ENCODE measurements at places on chromosomes 7 and 10.

DNA sequence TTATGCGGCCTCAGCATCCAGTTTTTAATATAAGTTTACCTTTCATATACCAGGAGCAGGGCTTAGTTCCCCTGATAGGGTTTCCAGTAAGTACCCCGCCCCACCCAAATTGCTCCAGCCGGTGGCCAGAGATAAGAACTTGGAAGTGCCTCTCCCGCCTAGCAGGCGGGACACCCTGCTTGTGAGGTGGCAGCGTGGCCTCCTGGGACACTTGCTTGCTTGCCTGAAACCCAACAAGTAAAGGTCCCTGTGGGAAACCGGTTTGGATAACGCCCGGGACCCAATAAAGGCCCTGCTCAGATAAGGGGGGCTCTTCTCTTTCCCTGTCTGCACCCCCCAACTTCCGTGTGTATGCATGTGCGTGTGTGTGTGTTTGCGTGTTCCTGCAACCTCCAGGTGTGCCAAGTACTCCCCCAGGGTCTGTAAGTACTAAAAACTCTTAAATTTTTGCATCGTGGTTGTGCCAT lies 154.3 kb downstream of the ARHGAP21 start:
- no peak for DNase-seq

DNA sequence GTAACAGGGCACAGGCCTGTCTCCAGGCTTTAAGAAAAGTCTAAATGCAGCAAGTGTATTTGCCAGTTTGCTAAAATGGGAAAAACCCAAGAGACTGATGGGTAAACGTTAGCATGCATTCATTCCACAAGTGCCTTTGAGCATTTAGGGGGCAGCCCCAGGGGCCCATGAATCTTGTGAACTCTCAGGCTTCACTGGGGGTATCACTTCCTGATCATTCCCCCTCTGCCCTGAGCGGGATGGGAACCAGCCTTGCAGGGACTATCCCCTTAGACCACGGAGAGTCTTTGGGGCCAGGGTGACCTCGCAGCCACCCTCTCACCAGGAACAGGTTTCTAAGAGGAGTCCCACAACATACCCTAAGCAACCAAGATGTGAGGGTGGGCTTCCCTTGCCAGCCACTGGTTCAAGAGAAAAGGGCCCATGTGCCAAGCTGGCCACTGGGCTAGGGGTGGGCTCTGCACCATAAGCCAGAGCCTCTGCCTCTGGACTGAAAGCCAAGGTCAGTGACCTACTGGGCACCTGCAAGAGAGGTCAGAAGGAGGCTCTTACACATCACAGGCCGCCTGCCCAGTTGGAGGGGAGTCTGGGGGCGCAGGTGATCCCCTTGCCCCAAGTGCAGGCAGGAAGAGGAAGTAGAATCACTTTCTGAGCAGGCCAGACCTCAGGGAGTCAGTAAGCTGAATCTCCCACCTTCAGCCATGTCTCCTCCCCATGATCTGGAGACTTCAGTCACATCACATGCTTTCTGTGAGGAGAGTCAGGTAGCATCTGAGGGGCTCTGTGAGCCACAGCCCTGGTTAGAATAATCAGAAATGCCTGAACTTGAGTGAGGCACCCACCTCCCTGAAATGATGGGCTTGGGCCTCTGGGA lies 75.0 kb downstream of the C10orf105 start:
- DNase-seq: no peak

DNA sequence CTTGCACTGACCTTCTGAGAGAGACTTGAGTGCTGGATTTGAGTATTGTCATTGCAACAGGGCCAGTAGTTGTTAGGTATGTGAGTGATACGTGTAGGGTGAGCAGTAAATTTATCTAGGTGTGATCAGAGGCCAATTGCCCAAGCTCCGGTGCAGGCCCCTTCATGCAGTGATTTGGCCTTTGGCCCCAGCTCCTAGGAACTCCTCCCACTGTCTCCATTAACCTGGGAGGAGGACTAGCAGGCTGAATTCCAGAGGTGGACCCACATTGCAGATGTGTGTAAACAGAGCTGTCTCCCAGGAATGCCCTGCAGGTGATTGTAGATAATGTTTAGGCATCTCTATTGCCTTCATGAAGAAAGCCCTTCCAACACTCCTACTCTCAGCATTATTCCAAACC lies 19.5 kb downstream of the TCF7L2 start:
- DNase-seq: no peak

- DNase-seq: no peak
Measured at GRCh38 chr10:33571616-33572015, 237.1 kb upstream of the NRP1 start.

DNA sequence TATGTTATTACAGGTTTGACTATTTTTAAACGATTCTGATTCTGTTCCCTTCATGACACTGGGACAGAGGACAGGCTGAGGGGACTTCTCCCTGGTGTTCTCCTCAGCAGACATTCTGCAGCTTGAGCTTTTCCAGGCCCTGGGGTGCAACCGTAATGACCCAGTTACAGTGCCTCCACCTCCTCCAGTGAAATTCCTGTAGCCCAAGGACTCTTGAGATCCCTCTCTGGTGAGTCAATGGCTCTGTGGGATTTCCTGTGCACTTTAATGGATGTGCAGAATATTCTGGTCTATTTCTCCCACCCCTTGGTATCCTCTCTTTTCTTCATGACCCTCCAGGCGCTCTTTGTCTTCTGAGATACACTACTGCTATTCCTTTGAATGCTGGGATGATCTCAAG lies 319.3 kb downstream of the INHBA start:
- DNase-seq: no peak

DNA sequence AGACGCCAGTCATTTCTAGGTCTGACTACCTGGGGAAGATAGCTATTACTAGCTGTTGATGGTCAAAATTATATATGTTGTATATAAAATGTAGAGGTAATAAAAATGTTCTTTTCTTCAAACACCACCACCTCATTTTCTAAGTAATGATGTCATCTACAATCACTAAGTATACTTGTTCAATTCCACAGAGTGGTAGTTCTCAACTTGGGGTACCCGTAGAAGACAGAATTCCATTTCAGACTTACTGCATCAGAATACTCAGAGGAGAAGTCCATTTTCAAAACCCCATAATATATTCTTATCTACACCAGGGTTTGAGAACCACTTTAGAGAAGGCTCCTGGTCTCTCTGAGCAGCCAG lies 191.9 kb downstream of the PTN start:
- DNase-seq: no peak

DNA sequence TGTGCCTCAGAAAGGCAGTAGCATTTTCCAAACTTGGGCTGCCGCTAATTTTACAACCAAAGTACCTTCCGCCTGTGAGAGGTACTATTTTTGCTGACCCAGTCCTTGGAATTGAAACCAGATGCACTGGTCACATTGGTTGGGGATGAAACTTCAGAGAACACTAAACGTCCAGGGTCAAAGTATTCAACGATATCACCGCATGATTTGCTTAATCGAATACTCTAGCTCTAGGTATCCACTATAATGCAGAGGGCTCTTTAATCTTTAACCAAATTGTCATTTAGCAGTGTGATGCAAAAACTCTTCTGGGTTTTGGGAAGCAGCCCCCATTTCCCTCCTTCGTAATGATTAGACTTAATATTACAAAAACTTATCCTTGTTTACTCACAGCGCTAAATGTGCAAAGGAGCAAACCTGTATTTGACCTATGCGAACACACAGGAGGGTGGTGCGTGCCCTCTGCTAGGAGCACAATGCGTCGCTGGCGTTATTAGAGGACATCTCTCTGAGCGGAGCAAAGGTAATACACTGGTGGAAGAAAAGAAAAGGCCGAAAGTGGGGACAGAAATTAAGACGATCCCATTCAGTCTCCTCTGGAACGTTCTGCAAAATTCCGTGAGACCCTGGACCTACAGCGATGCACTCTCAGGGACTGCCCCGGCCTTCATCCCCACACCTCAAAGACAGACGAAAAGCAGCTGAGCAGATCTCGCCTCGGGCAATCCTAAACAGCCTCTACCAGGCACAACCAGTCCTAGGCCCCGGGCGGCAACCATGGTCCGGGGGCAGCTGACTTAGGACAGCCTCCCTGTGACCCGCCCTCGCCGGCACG lies 916 bp upstream of the EEPD1 start:
- DNase-seq: no peak

DNA sequence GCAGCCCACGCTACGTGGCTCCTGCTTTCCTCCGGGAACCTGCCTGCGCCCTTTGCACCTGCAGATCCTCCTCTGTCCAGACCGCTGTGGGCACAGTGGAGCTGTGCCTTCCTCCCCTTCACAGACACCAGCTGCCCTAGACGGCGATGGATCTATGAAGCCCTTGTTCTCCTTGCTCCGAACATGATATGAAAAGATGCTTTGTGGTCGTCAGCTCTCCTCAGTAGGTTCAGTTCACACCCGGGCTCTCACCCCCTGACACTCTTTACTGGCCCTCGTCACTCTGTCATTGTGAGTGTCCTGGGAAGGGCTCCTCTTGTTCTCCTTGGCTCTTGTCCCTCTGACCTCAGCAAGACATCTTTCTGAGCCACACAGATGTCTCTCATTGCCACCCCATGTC lies 4.2 kb downstream of the ZNF488 start:
- DNase-seq: no peak

- peak; percentile 35 for DNase-seq
Measured at GRCh38 chr10:132942101-132943057, at the start of gene CFAP46. TSS of gene CFAP46 (minus strand) at chr10:132942570. CDS start at chr10:132942484, 86 bp downstream.

GRCh38 chr7:70553364-70553763 lies 578.6 kb upstream of the GALNT17 start:
- DNase-seq: no peak

GRCh38 chr10:14259696-14260566 lies 70.8 kb downstream of the FRMD4A start:
- DNase-seq: no peak

GRCh38 chr10:97849103-97849686 lies 448 bp upstream of the GOLGA7B start:
- DNase-seq: peak; percentile 68

DNA sequence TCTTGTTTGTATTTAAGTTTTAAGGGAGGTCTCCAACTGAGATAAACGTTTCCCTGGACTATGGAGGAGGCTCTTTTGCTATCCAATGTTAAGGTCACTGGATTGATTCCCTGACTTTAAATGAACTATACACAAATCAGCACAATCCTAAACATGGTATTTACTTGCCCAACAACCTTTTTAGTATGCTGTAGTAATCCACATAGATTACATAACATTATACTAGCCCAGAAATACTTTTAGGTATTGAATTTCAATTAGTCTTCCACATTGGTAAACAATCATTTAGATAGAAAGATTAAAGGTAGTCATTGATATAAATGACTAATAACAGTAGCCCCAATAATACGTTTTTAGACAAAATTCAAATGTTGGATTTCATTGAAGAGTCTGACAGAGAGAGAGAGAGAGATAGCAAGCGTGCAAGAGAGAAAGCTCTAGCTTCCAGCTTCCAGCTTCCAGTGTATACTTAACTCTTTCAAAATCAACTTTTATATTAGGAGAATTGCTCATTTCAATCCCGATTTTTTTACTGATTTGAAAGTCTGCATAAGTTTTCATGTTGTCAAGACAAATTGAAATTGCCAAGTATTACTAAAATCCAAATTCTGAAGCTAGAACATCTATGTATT lies 155.8 kb downstream of the DOCK4 start:
- DNase-seq: no peak

DNA sequence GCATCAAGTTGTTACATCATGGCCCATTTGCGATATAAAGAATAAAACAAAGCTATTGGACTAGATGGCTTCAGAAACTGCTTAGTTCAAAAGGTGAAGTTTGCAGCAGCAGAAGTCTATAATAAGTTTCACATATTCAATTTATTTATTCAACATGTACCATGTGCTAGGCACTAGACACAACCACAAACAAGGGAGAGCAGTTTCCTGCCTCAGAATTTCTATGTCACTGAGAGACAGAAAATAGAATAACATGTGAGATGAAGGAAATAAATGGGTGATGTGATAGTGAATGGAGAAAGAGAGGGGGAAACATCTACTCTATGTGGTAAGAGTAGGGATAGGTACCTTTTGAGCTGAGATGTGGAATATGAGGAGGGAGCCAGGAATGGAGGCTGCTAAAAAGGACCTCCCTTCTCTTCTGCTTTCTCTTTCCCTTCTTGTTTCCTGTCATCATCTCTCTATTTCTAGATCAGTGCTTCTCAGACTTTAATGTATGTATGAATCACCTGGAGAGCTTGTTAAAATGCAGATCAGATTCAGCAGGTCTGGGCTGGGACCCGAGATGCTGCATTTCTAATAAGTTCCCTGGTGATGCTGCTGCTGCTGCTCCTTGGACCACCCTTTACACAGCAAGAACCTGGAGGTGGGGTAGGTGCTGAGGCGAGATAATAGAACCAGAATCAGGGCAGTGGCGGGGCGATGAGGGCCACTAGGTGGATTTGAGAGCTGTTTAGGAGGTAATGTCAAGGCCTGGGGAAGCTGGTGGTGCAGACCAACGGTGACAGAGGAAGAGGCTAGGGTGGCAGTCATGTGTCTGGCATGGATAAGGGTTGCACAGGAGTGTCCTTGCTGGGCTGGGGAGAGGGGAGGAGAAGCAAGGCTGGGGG lies 13.7 kb upstream of the INMT start:
- DNase-seq: no peak

DNA sequence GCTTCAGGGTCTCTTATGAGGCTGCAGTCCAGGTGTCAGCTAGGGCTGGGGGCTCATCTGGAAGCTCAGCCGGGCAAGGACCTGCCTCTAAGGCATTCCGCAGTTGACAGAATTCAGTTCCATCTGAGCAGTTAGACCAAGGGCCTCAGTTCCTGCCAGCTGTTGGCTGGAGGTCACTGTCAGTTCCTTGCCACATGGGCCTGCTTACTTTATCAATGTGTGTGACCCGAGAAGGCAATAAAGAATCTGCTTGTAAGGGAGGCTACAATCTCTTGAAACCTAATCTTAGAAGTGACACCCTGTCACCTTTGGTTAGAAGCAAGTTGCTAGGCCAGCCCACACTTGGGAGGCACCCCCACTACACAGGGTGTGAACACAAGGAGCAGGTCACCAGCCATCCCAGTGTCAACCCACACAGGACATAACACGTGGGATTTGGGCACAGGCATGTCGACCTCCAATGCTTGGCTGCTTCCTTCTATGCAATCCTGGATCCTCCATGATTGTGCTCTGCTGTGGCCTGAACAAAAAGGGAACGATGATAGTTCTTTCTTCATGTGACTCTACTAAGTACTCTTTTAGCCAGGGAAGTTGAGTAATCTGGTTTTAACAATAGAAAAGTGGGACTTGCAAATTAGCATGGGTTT lies 41.8 kb downstream of the MTURN start:
- DNase-seq: no peak

DNA sequence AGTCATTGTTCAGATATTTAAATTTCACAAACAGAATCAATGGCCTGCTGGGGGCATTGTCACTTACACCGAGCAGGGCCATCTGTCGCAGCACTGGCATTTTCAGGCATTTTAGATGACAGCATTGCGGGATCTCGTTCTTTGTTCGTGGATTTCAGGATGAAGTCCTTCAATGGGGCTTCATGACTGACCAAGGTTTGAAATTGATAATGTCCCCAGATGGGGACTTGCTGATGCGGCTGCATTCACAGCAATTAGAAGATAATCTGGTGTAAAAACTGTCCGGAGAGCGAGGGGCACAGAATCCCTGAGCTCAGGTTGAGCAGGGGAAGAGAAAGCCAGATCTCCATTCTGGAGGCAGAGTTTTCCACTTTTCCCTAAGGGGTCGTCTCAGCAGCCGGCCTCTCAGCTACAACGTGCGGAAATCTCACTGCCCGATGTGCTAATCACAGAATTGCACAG lies 1.9 kb upstream of the C7orf33 start:
- DNase-seq: no peak

GRCh38 chr7:83751217-83751616 lies 102.3 kb upstream of the SEMA3E start:
- DNase-seq: no peak
